Left renal cortex interstitium (tissue), 4 donors: ENCODE measurements at places on chromosomes 6 and 20.

DNA sequence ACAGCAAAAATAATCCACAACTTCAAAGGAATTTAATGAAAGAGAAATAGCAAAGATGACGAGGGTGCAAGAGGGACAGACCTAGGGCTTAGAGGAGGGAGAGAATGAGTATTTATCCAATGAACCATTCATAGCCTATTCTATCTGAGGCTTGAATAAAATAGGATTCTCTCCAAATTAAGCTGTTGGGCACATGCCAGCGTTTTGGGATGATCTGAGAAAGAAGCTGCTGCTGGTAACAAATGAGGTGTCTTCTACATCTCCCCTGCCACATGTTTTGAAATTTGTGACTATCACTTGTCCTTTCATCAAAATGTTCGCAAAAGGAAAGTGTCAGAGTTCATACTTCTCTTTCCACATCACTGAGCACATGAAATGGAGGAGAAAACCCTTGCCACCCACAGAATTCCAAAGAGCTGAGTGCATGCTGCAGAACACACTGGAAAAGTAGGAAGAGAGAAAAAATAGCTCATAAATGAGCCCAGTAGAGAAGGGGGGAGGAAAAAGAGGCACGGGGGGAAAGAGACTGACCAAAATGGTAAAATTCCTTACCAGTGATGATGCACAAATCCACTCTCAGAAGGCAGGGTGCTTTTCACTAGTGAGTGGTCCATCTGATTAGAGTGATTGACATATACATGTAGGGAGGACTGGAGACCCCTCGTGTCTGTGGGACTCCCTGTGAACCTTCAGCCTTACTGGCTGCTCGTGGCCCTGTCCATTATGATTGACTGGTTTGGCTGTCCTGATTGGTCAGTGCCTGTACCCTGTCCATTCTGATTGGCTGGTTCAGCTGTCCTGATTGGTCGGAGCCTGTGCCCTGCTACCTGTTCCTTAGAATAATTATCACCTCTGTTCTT, 180.5 kb downstream of the OGFRL1 start:
- DNase-seq: no peak

DNA sequence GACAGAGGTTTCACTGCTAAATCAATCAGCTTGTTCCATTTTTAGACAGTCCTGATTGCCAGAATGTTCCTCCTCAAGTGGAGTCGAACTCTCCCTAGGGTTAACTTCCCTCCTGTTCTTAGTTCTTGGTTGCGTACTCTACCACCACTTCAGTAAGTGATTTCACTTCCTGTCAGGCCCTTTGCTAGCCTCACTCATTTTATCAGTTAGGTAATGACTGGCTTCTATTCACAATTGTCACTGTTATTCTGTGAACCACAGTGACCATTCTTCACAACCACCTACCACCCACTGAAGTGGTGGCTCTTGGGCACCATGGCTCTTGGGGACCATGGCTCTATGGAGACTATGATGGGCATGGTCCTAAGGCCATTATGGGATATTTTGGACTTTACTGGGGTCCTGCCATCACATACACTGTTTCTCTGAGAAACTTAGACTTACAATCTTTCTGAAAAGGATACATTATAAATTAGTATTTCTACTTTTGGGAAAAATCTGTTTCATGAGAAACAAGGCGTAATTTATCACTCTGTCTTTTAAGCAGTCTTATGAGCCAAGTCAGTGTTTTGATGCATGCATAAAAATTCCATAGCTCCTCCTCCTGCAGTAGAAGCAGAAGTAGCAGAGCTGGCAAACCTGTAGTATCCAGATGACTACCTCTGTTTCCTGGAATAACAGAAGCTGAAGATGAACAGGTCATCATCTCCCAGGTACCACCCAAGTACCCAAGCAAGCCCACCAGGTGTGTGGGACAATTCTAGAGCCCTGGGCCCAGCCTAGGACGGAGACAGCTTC, 66.3 kb downstream of the ATXN1 start:
- no peak for DNase-seq

DNA sequence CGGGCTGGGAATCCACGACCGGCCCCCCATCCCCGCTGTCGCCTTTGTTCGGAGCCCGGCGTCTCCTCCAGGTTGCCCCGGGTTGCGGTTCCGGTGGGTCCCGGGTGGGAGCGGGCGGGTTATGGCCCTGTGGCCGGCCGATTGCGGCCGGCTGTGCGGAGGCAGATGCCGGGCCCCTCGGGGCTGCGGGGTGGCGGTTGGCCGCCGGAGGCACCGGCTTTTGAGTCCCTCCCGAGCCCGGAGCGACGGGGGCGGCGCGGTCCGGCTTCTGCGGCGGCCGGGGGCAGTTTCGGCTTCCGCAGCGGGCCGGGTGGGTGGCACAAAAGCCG, 431 bp downstream of the LOC128125822 start:
- no peak for DNase-seq

GRCh38 chr20:18747090-18747489, 66.5 kb upstream of the SCP2D1 start:
- DNase-seq: no peak

GRCh38 chr20:63745424-63745805, 5.8 kb downstream of the SLC2A4RG start:
- no peak for DNase-seq

GRCh38 chr6:125764121-125764671, 14.8 kb downstream of the HEY2 start:
- DNase-seq: no peak

GRCh38 chr20:640674-641515, 12.1 kb downstream of the SRXN1 start:
- no peak for DNase-seq

GRCh38 chr6:131558922-131559321, 14.1 kb upstream of the ARG1 start:
- no peak for DNase-seq

GRCh38 chr6:22421198-22421597, 124.4 kb upstream of the PRL start:
- no peak for DNase-seq

DNA sequence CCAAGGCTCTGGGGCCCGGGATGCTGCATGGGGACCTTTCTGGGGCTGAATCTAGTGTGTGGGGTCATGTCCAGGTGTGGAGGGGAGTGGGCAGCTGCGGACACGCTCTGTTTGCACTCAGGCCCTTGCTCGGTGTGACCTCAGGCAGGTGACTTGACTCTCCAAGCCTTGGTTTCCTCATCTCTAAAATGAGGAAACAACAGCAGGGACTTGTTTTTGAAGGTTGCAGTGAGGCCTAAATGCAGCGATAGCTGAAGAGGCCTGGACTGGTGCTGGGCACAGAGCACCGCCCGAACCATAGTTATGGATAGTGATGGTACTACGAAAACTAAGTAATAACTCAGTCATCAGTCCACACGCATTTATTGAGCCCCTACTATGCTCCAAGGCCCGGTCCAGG, 91.8 kb downstream of the NOL4L start:
- DNase-seq: no peak

DNA sequence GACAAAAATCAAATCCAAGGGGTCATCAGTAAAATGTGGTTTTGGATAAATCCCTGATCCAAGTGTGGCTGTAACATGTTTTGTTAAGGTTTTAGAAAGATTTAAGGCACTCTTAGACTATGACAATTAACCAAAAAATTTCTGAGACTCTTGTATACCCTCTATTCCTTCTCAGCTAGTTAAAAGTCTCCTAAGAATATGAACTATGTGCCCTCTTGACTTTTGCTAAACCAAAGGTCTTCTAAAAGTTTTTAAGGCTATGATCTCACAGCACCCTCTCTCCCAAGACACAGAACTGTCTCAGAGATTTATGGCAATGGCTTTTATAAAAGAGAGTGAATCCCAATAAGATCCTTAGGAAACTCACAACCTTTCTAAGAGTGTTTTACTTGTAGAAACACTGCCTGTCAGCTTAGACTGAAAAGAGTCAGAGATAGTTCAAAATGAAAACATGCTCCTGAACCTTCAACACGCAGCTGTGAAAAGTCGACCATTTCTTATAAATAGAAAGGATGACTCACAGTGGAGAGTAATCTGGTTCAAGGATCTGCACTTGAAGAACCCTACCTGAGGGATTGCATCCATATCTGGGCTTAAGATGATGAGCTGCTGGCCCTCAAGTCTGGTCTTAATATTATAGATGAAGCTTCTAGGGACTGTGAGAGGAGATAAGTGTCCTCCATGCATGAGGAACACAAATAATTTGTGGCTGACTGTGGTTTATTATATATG, 388.4 kb upstream of the GJE1 start:
- DNase-seq: no peak

- no peak for DNase-seq
Measured at GRCh38 chr20:37201827-37202162, 22.4 kb upstream of the MROH8 start.

GRCh38 chr6:16595514-16596120, 165.6 kb downstream of the ATXN1 start:
- DNase-seq: no peak

- no peak for DNase-seq
Measured at GRCh38 chr6:44254191-44255104, 2.9 kb downstream of the SLC35B2 start.

GRCh38 chr6:106557837-106558236, 71.5 kb downstream of the RTN4IP1 start:
- no peak for DNase-seq

- no peak for DNase-seq
Measured at GRCh38 chr6:169146521-169146920, 107.1 kb downstream of the THBS2 start.

DNA sequence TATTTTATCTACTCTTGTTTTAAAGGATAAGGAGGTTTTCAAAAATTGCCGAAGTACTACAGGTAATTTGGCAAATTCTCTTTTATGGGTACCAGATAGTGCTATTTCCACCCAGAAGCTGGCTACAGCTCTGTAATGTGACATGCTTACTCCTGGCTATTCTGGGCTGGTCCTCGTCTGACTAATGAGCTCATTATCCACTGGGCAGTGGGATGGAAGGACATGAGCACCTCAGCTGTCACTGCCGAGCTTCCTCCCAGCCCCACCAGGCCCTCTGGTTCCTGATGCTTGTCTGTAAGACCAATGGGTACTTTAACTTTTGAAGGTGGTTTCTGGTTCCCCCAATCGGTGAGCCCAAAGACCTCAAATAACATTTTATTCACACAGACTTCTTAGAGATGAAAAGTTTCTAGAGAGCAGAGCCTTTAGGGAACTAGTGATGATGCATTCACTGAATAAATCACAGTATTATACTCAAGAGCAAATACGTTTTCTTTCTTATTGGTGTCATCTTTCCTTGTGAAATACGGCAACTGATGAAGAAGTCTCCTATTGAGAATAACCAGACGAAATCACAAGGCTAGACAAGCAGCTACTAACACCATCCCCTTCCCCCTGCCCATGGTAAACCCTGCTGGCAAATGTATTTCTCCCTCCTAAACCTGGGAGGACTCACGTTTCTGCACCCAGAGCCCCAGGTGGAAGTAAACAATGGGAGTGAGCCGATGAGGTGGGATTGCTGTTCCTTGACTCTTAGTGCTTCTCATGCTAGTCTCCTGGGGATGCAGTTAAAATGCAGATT, 80.8 kb downstream of the SLC22A3 start:
- DNase-seq: no peak

GRCh38 chr6:47237196-47237595, 72.5 kb downstream of the TNFRSF21 start:
- DNase-seq: no peak

DNA sequence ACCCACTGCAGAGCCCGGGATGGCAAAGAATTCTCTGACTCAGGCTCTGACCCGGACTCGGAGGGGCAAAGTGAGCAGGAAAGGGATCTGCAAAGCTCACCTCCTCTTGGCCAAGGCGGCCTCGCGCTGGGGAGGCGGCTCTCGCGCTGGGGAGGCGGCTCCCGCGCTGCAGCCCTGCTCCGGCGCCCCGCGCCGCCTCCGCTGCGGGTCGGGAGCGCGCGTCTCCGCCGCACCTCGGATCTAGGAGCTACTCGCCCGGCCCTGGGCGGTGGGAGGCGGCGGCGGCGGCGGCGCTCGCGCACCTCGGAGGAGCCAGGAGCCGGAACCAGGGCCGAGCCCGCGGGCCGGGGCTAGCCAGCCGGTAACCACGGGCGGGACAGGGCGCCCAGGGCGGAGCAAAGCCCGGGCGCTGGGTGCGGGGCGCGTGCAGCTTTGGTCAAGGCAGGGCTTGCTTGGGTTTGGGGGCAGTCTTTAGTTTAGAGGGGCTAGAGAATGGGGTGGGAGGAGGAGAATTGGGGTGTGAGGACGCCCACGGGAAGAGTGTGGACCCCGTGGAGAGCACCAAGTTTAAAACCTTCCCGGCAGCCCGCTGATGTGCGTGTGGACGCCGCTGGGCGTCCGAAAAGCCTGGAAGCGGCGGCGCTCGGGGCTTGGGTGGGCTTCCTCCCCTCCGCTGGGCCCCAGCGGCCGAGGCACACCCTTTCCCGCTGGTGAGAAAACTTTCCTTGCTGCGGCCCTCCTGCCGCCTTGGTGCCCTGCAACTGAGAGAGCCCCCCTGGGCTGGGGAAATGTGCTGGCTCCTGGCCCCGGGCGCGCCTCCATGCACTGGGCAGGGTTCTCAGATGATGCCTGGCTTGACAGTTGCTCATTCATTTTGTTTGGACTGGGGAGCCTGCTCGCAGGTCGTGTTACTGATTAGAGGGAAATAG, at the start of gene MRAP2:
TSS of gene MRAP2 (plus strand) at position 250 of the 929 bp plus-strand sequence. CDS start 21,547 bp downstream, outside the sequence.
- DNase-seq: no peak

DNA sequence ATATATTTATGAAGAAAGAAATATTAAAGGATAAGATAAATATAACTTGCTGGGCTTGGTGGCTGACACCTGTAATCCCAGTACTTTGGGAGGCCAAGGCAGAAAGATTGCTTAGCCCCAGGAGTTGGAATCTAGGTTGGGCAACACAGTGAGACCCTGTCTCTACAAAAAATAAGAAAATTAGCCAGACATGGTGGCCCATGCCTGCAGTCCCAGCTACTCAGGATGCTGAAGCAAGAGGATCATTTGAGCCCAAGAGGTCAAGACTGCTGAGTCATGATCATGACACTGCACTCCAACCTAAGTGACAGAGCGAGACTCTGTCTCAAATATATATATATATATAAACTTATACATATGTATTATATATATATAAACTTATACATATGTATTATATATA, 164.0 kb downstream of the MRPL14 start:
- DNase-seq: no peak

- no peak for DNase-seq
Measured at GRCh38 chr20:36468149-36469000, 72.9 kb upstream of the MYL9 start.

DNA sequence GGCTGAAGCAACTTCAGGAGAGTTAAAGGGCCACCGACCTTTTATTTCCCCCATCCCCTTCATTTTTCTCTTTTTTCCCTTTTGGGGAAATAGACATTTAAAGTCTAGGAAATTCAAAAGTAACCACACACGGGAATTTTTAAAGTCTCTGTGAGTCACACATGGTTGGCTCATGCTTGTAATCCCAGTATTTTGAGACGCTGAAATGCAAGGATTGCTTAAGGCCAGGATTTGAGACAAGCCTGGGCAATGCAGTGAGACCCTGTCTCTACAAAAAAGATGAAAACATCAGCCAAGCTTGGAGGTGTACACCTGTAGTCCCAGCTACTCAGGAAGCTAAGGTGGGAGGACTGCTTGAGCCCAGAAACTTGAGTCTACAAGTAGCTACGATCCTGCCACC, 34.2 kb downstream of the KATNA1 start:
- no peak for DNase-seq

- DNase-seq: no peak
Measured at GRCh38 chr6:68238097-68238601, 396.9 kb upstream of the ADGRB3 start.
